Activated CD4-positive, alpha-beta T cell treated with anti-CD3 and anti-CD28 coated beads for 24 hours (primary cell): ENCODE measurements at places on chromosomes 2 and 18.

DNA sequence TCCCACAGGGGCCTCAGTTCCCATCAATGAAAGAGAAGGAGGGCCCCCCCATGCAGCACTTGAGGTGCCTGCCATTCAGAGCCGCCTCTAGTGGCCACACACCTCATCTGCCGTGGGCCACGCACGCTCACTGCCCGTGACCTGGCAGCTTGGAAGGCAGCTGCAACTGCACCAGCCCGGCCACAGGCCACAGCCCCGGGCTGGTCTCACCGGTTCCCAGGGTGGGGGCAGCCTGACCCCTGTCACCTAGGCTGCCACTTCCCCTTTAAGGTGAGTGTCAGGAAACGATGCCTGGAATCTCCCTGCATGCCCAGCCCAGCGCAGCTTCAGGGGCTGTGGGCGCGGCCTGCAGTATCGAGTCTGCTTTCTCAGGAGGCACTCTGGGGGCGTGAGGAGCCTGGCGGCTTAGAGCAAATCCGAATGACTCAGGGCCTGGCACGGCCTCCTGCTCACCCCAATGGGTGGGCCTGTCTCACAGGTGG lies 2.6 kb downstream of the MAB21L4 start:
- peak; percentile 66 for DNase-seq

DNA sequence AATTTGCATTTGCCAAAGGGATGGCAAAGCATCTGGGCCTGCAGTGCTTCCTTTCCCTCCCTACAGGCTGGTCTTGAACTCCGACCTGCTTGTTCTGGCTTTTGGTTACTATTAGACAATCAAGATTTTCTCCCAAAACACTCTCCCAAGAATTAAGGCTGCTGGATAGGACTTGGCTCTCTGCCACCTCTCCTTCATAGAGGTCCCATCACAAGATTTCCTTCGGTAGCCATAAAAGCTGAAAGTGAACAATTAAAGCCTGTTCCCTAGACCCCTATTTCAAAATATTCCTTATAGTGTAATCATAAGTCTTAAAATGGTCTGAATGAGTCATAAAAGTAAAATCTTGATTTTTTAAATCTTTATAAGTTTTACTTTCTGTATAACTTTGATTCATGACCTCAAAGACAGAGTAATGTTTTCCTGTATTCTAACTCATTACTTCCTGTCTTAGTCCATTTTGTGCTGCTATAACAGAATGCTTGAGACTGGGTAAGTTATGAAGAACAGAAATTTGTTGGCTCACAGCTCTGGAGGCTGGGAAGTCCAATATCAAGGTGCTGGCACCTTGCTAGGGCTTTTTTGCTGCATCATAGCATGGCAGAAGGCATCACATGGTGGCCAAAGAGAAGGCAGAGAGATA lies 37.8 kb upstream of the TNP1 start:
- DNase-seq = no peak

DNA sequence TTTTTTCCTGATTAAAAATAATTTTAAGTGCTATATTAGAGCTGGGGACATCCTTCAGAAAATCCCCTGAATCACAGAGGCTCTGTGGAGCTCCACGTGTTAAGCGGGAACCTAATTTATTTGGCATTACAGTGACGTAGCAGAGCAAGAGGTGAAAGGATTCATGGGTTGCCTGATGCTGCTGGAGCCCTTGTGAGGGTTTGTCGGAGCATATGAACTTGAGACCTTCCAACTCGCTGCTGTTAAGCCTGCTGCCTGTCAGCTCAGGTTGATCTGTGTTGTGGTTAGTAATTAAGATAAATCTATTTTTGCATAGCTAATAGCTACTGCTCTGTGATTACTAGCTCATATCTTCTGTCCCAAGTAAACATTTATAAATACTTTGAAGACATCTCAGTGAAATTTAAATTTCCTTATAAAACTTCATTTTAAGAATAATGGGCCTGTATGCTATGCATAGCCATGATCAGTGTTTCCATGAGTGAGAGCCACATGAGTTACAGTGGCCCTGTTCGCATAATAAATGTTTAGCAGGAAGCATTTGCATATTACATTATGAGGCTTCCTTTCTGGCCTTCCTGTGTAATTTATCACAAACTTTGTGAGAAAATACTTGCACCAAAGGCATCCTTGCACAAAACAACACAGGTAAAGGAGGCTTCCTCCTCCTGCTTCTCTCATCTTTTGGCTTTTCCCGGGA lies 438.9 kb downstream of the PTPRM start:
- no peak for DNase-seq

GRCh38 chr2:188170356-188170755 lies 121.3 kb upstream of the GULP1 start:
- DNase-seq = no peak

GRCh38 chr18:43274526-43274925 lies 2.8 kb downstream of the SYT4 start:
- DNase-seq = no peak

- DNase-seq = peak; percentile 57
Observed at GRCh38 chr2:27754138-27754588, 17.4 kb upstream of the MRPL33 start.

GRCh38 chr2:235234736-235235135 lies 259.1 kb upstream of the AGAP1 start:
- DNase-seq = no peak

DNA sequence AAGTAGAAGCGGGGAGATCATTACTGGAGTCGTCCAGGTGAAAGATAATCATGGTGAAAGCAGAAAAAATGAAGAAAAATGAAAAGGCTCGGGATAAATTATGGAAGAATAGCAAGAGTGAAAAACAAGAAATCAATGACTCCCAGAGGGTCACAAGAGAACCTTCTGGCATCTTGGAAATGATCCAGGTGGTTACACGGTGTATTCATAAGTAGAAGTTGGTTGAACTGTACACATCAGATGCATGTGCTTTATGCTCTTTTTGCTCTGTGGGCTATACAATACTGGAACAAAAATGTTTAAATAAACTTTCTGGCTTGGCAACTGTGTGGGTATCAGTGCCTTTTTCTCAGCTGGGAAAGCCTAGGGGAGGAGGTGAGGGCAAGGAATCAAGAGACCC lies 348.9 kb downstream of the RND3 start:
- DNase-seq = no peak

DNA sequence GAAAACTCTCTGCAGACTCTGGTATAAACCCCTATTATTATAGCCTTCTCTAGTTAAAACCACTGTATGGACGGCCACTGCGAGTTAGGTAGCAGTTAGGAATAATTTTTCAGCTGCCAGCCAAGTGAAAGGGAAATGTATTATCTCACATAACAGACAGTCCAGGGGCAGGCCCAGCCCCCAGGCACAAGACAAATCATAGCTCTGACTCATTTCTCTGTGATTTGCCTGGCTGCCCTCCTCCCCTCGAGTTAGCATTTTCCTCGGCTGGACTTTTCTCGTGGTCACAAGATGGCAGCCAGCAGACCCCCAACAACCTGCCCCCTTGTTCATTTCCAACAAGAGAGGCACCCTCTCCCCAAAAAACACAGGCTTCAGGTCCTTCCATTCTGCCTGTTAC lies 10.5 kb downstream of the VIT start:
- no peak for DNase-seq
